Stimulated activated CD8-positive, alpha-beta memory T cell treated with anti-CD3 and anti-CD28 coated beads, Interleukin-2, amount 100 ng/mL, for 48 hours (primary cell): ENCODE measurements at places on chromosomes 7 and 10.

GRCh38 chr10:46530249-46531186, 25.9 kb downstream of the GPRIN2 start:
- DNase-seq = no peak

DNA sequence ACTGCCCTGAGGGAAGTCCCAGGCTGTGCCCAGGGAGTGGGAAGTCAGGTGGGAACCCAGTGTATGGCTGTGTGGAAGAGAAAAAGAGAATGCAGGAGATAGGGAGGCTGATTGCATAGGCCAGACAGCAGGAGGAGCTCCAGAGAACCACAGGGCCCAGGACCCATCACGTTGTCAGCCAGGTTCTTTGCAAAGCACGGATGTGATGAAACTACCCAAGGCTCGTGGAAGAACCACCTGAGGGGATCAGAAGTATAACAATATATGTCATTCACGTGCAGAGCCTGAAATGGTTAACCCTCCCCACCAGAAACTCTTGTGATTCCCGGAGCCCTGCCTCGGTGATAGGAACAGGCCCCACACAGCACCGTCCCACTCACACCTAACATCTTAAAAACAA, 83.6 kb downstream of the LARP4B start:
- DNase-seq = no peak

GRCh38 chr7:19101472-19101871, 16.0 kb downstream of the TWIST1 start:
- DNase-seq = no peak

DNA sequence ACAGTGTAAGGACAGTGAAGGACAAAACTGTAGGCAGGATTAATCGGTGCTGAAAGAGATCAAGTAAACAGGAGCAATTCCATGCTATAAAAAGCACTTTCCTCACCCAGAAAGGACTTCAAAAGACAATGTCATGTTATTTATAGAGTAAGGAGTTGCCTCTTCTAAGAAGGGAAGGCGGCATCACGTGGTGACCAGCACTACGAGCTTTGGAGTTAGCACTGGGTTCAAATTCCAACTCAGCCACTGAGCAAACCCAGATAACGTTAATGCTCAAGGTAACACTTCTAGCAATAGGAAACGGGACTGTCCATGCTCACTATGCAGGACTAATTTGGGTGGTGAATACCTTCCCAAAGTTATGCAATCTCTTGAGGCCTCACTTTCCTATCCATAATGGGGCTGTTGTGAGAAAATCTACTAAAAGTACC, 715 bp upstream of the PANK1 start:
- no peak for DNase-seq

DNA sequence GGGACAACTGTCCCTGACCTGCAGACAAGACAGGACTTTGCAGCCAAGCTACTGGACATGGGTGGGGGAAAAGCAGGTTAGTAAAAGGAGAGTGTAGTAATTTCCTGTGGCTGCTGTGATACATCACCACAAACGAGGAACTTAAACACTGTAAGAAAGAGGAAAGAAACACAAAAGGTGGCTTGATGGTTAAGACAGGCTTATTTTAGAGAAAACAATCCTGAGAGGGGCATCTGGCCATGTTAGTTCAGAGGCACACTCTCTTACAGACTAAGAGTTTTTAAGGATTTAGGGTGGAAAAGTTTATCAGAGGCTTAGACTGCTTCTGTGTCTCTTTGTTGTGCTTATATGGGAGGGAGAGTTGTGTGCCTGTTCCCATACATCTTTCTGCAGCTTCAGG, 667.0 kb downstream of the TYW1 start:
- DNase-seq = no peak

- DNase-seq = no peak
Measured at GRCh38 chr7:102291056-102291915, 4.6 kb downstream of the SH2B2 start.

DNA sequence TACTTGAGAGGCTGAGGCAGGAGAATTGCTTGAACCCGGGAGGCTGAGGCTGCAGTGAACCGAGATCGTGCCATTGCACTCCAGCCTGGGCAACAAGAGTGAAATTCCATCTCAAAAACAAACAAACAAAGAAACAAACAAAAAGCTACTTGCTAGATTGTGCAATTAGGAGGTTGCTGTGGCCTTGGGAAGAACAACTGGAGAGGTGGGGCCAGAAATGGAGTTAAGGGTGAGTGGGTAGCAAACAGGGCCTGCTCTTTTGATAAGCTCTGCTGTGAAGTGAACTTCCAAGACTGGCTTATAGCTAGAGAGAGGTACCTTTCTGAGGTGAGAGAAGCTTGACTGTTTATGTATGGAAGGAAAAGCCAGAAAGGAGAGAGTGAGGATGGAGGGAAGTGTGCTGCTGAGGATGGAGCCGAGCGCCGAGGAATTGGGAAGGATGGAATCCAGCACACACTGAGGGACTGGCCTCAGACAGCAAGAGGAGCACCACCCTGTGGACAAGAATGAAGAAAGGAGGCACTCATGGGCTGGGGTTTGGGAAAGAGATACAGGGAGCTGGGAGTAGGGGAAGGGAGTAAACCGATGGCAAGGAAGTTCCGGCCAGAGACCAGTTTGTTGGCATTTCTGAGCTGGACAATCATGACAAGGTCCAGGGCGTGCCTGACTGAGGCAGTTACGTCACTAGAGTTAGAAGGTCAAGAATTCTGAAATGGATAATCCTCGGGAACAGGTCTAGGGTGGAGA, 7.0 kb upstream of the RPEL1 start:
- DNase-seq = no peak

GRCh38 chr7:139588632-139589031, 65.1 kb downstream of the CLEC2L start:
- no peak for DNase-seq

DNA sequence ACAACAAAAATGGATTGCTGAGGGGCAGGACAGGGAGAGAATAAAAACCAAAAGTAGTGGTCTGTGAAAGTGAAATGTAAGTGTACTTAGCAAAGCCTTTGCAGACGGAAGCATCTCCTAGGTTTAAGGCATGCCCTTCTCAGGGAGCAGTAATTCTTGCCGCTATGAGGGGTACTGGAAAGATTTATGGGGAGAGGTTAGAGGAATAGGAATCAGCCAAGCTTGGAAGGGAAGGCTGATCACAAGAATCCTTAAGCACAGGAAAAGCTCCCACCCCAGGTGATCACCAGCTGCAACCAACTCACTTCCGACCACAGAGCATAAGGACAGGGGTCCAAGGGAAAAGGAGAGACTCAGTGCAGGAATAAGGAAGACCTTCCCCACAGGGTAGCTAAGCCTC, 10.3 kb downstream of the GFRA1 start:
- DNase-seq = no peak

DNA sequence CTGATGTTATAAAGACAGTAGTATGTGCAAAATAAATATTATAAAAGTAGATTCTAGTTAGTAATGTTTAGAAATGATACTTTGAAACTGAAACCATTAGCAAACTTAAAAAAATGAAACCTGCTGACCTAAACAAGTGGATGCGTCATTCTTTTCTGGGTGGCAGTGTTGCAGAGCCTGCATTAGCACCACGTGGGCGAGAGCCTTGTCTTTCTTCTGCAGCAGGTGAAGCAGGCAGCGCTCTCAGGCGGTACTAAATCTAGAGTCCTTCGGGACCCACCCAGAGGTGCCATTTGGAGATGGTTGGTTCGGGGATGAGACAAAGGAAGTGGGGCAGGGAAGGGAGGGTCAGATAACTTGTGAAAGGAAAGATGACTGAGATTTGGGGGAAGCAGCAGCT, 759.1 kb upstream of the IGFBP3 start:
- DNase-seq = no peak

DNA sequence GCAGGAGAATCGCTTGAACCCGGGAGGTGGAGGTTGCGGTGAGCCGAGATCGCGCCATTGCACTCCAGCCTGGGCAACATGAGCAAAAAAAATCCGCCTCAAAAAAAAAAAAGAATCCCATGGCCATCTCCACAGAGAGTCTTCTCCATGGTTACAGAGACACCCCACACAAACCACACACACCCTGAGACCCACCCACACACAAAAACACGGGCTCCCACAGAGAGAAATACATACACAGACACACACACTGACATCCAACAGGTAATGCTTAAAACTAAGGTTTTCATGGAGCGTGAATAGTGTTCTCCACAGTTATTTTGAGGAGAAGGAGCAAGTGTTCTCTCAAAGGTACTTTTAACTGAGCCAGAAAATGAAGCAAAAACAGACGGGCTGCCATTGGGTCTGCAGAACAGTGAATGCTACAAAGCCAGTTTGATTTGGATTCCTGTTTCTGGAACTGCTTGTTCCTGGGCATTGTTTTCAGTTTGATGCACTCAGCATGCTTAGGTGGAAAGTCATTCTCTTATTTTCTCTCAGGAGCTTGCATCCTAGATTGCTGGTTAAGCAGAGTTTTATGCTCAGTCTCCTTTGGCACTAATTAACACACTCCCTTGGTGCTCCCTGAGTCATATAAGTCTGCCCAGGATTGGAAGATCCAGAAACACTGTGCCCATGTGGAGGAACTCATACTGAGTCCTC, 15.4 kb downstream of the AHCYL2 start:
- DNase-seq = no peak

GRCh38 chr10:116170815-116171250, 102.2 kb downstream of the GFRA1 start:
- no peak for DNase-seq

- no peak for DNase-seq
Measured at GRCh38 chr7:41930538-41931262, 227.8 kb upstream of the INHBA start.

- DNase-seq = no peak
Measured at GRCh38 chr10:124000792-124001201, 92.6 kb downstream of the CHST15 start.

DNA sequence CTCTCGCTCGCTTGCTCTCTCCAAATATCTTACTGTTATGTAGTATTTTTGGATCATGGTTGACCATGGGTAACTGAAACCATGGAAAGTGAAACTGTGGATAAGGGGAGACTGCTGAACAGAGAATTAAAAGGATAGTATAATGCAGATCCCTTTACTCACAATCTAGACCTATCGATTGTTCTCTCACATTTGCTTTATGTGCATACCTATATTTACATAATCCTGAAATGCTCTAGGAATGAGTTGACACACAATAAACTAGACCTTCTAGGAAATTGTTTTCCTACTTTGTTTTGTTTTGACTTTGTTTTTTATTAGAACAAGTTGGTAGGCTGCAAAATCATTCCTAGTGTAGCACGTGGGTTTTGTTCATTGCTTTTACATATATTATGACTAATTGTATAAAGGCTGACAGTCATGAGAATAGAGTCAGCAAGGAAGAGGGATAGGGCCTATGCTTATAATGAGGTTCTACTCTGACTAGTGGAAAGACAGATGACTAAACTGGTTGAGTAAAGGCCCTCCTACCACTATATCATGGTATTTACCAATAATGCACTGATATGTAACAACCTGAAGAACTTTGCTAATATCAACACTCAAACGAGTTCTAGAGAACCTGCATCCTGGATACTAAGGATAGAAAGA, 175.3 kb upstream of the TARP start:
- no peak for DNase-seq

GRCh38 chr10:6274484-6274883, 71.8 kb downstream of the PFKFB3 start:
- DNase-seq = no peak

DNA sequence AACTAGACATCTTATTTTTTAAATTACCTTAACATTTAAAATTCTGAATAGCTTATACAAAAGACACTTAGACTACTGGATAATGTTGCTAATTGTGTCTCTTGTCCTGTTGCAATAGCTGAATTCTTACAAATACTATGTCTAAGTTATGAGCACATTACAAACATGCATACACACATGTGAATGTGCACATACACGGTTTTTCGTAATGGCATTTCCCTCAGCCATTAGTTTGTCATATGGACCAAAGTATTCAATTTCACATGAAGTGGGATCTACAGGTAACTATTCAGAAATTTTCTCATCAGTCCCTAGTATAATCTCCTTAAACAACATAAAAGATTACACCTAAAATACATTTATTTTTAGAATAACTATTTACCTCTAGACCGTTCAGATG, 178.6 kb upstream of the BET1 start:
- DNase-seq = no peak

DNA sequence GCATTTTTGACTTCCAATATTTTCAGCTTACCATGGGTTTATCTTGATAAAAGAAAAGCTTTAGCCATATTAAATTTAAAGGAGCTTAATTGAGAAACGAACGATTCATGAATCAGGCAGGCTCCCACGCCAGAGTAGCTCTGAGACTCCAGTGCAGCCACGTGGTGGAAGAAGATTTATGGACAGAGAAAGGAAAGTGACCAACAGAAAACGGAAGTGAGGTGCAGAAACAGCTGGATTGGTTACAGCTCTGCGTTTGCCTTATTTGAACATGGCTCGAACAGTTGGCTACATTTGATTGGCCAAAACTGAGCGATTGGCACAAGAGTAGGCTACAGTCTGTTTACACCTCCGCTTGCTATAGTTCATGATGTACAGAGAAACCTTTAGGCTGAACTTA, 395.4 kb downstream of the GATA3 start:
- no peak for DNase-seq

DNA sequence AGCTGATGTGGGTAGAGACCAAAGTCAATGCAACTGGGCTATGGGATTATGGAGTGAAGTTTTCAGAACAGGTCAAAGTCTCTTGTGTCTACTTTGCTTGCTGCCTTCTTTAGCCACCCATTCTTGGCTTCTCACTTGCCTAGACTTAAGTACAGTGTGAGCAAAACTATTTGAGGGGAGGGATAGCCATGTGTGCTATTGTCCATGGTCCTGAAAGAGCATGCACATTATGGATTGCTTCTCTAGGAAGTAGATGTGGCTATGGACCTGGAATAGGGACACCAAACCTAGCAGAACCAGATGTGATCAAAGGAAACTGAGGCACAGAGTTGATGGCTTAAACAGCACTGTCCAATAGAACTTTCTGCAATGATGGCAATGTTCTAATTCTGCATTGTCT, 81.9 kb upstream of the ZNF800 start:
- DNase-seq = no peak

- no peak for DNase-seq
Measured at GRCh38 chr10:52210161-52210560, 103.9 kb upstream of the DKK1 start.

DNA sequence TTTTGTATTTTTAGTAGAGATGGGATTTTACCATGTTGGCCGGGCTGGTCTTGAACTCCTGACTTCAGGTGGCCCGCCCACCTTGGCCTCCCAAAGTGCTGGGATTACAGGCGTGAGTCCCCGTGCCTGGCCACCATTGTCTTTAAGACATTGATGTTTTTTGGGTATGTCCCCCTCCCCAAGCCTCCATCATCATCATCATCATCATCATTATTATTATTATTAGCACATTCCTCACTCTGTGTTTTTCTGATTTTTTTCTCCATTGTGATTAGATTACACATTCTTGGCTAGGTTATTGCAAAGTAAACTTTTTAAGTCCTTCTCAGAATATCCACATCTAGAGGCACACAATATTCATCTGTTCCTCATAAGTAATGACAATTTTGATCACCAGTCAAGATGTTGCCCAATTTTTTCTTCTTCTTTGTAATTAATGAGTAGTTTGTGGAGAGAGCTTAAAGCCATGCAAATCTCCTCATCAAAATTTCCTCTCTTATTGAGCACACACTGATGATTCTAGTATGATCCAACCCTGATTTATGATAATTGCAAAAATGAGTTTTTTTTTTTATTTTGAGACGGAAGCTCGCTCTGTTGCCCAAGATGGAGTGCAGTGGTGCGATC, 47.5 kb downstream of the EPC1 start:
- no peak for DNase-seq
